ENCODE measurements at places on chromosomes 16 and 17.

GRCh38 chr17:75950855-75951554 is 10.2 kb upstream of the FBF1 start:
- no peak for DNase-seq

- DNase-seq = no peak
These were observed 95.5 kb downstream of the GNAO1 start for GRCh38 chr16:56286809-56287208.

DNA sequence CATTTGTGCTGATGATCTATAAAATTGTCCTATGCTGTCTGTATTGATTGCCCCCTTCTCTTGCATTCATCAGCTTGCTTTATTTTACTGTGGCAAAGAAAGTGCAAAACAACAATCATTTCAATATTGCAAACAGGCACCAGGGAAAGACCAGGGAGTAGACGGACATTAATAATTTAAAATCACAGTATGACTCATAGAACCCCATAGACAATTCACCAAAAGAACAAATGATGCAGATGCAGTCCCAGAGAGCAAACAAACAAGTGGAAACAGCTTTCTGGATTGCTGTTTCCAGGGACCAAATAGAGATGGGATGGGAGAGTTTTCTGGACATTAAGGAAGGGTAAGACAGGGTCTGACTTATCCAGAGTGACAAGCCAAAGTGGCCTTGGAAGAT is 70.1 kb downstream of the ABCC12 start:
- no peak for DNase-seq

DNA sequence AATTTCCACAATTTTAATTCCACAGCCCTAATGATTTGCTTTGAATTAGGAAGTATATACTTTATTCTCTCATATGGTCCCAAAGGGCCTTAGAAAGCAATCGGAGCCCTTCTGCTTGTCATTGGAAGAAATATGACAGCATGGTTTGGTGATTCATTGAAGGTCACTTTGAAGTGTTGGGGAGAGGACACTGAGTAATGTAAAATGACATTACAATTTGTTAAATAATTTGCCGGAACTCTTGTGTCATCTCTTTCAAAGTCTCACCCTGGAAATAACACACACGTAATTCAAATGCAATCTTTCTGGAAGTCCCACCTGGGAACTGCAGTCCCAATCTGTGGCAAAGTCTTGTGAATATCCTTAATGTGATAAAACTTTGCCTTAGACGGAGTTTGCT is 59.8 kb downstream of the BMERB1 start:
- peak; percentile 16 for DNase-seq

DNA sequence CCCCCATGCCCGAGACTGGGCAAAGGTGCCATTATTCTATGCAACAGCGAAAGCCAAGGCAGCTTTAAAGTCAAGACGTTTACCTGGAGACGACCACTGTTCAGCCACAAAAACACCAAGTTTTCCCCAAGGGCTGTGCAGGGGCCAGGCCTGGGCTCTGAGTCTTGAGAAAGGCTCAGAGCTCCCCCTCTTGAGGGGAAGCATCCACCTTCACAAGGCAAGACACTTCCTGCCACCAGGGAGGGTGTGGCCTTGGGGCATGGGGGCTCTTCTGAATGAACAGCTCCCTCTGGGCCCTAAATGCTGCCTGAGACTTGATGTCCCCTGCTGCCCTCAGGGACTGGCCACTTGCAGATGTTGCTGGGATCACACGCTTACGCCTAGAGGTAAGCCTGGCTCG is 26.5 kb downstream of the PDIA2 start:
- DNase-seq = no peak

GRCh38 chr17:15412606-15413005 is 54.8 kb downstream of the CDRT4 start:
- DNase-seq = no peak

DNA sequence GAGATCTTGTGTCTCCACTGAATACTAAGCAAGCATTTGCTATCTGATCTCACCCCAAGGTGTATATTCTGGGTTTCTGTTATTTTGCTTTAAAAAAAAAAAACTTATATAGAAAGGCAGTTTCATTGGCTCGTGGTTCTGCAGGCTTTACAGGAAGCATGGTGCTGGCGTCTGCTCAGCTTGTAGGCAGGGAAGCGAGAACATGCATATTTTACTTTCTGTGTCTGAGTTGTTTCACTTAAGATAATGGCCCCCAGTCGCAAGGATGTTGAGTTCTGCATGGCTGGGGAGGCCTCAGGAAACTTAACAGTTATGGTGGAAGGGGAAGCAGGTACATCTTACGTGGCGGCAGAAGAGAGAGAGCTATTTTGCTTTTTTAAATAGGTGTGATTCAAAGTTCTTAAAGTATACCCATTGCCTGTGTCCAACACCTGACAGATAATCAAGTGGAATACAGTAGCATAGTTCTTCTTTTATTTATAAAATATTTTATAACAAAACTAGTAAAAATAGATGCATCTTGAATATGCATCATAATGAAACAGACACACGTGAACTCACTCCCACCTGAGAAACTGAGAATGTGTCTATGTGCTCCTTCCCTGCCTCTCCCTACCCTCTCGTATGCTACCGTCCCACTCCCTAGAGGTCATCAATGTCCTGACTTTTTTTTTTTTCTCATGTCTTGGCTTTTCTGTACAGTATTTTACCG is 15.4 kb upstream of the ARHGAP17 start:
- DNase-seq = no peak

- DNase-seq = no peak
These were observed 18.7 kb upstream of the SLC38A8 start for GRCh38 chr16:84061236-84061819.
